Stimulated activated CD8-positive, alpha-beta memory T cell treated with anti-CD3 and anti-CD28 coated beads, Interleukin-15, amount 100 ng/mL, for 4 hours (primary cell): ENCODE measurements at places on chromosomes 1 and 21.

- no peak for DNase-seq
Observed at GRCh38 chr1:212677573-212677972, 22.1 kb downstream of the BATF3 start.

DNA sequence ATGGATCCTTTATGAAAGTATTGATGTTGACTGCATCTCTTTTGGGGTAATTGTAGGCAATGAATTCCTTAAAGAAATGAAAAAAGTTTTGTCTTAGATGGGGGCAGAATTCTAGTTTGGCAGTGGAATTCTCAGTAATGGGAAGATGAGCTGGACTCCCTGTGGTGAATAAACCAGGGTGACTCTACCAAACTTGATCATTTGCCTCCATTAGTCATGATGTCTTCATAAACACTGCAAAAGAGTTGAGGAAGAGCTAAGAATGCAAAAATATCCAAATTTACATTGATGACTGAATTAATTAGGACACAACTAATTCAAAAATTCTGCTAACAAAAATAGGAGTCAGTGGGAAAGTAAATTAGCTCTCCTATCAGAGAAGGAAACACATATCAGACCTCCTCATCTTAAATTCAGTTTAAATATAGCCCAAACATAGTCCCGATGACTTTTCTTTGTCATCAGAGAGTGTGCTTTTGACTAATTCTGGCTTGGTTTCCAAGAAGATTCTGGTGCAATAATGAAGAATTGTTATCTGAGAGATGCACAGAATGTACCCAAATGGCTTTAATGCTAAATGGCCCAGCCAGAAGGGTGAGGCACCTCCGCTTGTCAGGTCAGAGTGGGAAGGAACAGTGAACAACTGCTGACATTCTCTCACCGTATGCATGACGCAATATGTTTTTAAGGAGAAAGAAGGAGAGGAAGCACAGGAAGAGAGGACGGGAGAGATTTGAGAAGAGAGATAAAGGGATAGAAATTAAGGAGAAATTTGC, 525.1 kb downstream of the LMO4 start:
- DNase-seq, result no peak

DNA sequence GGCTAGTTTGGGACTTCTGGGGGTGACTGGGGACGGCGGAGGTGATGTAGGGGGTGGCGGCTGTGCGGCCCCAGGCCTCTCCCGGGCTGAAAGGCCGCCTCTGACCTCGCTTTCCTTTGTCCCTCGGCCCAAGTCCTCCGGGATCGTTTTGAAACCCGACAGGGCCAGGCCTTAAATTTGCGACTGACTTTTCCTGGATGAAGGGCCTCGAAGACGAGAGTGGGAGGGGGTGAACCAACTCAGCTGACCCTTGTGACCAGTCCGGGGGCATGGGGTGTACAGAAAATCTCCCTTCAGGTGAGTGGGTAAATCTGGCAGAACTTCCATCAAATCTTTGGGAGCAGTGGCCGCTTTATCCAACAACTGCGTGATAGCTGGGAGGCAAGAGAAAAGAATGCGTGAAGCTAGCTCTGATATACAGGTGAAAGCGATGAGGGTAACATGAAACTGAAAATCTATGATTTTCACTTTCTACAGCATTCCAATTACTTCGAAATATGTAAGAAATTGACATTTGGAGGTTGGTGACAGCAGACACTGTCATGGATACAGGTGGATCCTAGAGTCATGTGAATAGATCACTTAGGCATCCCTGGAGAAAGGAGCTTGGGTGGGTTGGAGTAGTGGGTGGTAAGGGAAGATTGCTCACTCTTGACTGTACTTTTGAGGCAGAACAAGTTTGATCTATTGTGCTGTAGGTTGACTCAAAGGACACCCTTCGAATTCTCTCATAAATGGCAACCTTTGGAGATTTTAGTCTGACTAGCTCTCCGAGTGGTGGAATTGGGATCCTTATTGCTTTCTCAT, 885 bp downstream of the AHCYL1 start:
- no peak for DNase-seq

DNA sequence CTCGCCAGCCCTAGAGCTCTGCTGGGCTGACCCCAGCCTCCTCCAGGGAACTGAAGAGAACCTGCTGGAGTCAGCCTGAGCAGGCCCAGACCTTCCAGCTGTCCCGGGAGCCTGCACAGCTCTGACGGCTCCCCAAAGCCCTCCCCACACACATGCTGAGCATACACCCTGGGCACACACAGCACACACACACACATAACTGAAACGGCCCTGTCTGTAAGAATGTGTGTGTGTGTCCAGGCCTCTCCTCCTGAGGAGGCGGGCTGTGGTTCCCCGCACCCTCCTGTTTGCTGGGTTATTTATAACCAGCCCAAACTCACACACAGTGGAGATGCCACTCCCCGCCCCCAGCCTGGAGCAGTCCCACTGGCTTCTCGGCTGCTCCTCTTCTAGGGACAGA, 20.2 kb downstream of the SDC3 start:
- DNase-seq, result no peak

GRCh38 chr1:50724626-50725286, 235.3 kb downstream of the FAF1 start:
- DNase-seq, result no peak

DNA sequence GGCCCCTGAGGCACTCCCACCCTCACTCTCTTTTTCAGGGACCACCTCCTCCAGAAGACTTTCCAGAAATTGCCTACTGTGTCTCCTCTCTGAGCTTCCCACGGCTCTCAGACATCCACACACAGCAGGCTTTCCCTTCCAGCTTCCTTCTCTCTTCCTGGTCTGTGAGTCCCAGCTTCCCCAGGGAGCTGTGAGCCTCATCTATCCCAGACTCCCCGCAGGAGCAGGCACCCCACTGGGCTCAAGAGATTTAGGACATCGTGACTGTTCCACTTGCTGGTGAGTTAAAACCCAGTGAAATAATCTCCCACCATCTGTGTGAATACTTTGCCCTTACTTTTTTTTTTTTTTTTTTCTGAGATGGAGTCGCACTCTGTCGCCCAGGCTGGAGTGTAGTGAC, 22.0 kb upstream of the PRELP start:
- DNase-seq, result no peak

GRCh38 chr1:199751506-199751905, 276.0 kb upstream of the NR5A2 start:
- no peak for DNase-seq

DNA sequence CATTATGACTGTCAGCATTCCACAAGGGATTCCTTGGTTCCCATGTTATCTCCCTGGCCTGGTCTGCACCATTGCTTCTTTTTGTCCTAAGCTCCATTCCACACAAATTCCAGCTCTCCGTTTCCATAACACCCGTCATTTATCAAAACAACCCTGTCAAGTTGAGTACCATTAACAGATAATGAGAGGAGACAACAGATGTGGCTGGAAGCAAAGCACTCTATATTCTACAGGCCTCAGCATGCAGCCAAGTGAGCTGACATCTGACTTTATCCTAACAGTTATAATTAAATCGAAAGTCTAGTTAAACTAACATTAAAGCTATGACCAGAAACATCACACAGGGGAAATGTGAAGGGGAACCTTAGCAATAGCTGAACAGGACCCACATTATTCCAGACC, 110.4 kb downstream of the RERE start:
- DNase-seq, result no peak

GRCh38 chr21:14762734-14763694, 216.9 kb upstream of the SAMSN1 start:
- DNase-seq, result no peak

GRCh38 chr21:45545691-45546531, 3.7 kb upstream of the SLC19A1 start:
- no peak for DNase-seq

DNA sequence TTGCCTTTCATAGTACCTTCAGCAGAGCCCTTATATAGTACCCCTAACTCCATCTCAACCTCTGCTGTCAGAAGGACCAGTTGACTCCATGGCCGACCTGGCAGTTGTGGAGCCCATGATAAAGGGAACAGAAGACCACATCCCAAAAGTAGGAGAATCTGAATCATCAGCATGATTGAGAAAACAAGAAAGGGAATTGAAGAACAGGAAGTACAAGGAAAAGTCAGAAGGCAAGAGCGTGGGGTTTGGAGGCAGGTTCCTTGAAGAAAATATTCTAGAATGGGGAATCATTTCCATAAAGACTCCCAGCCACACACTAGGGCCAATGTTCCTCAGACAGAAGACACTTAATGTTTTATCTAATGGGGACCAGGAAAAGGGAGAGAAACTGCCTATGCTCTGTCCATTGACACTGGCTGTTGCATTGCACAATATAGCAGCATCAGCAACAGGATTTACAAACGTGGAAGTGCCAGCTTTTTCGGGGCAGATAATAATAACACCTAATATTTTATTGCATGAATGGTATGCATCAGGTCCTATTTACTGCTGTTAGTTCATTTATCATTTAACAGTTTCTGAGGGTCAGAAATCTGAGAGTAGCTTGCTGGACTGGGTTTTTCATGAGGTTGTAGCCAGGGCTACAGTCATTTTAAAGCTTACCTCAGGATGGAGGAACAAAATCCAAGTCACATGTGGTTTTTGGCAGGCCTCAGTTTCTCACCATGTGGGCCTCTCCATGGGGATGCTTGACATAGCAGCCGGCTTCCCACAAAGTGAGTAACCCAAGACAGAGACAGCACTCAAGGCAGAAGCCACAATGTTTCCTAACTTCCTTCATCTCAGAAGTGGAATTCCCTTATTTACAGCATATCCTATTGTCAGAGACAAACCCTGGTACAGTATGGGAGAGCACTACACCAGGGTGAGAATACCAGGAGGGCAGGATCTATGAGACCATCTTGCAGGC, 483.4 kb downstream of the PLPP3 start:
- no peak for DNase-seq

- no peak for DNase-seq
Observed at GRCh38 chr1:162639718-162640117, 7.5 kb downstream of the DDR2 start.

DNA sequence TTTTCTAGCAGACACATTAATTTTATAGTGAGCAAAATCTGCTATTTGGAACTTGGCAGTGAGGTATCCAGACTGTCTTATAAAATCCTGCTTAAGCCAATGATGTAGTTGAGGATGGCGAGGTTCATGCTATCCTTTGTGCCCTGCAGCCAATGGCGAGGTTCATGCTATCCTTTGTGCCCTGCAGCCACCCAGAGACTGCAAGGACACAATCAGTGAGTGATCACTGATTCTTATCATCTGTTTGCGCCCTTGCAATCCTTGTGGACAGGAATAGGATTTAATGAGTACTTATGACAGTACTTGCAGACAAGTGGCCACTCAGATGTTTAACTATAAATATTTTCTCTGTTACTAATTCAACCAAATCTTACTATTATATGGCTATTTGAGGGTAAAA, 112.6 kb downstream of the EIF4G3 start:
- DNase-seq, result no peak

DNA sequence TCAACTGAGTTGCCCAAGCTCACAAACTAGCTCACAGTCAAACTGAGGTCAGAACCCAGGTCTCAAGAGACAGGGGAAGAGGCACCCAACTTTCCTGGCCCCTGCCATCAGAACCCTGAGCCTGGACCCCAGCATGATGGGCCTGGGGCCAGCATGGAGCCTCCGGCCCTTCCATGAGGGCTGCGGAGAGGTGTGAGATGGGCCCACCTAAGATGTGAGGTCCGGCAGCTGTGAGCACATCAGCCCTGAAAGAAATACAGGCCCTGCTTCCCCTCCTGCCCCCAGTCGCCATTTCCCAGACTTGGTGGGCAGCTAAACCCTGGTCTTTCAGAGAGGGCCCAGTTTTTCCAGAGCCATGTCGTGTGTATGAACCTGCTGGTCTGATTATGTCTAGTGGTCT, 30.6 kb downstream of the QSOX1 start:
- no peak for DNase-seq

DNA sequence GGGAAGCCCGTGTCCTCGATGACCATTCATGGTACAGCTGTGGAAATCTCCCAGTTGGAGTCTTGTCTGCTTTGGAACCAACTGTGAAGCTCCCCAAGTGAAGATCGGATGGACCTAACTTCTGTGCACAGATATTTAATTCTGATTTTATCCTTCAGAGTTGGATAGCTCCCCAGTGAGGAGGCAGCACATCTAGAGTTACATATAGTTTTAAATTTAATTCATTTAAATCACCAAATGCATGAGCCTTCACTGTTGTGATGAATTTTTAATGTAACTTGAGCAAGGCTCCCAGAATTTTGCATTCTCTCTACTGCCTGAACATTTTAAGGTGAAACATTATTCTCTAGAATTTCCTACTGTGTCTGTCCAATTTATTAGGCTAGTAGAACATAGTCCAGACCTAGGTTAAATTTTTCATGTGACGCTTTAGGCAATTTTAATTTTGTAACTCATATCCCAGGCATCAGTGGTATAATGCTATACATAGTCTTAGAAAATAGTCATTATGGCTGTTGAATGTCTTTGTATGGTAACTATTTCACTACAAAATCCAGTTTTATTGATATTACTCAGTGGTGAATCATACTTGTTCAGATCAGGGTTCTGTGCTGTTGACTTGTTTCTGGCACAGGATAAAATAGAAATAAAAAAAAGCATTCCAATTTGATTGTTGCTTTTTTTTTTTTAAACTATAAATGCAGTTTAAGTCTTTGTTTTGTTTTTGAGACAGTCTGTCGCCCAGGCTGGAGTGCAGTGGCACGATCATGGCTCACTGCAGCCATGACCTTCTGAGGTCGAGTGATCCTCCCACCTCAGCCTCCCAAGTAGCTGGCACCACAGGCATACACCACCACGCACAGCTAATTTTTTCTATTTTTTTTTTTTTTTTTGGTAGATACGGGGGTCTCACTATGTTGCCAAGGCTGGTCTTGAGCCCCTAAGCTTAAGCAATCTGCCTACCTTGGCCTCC, 66.9 kb downstream of the PRDM2 start:
- DNase-seq, result no peak

DNA sequence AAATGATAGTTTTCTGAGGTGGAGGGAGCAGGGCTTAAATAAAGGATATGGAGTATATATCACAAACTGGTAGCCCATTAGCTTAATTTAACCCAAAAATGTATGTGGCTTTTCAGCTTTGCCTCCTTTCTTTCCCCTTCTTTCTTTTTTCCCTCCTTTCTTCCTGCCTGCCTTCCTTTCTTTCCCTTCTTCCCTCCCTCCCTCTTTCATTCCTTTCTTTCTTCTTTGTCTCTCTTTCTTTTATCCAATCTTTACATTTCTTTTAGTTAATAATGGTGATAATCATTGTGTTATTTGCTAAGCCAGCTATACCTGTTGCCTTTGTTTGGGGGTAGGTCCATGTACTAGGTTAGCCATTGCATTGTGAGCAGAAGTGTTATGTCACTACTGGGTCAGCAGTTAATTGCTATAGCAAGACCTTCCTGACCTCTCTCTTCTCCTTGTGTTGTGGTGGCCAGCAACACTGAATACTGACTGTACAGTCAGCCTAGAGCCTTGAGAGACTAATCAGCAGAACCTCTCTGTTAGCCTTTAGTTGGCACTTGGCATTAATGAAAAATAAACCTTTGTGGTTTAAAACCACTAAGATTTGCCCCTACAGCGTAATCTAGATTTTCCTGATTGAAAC, 5.1 kb downstream of the GORAB start:
- no peak for DNase-seq

GRCh38 chr1:74767490-74767889, 34.5 kb downstream of the TYW3 start:
- DNase-seq, result no peak
